WTC11 (cell line): ENCODE measurements at places on chromosomes 3 and 15. TPM values are rescaled to one million over a fixed set of nuclear protein-coding genes. Genes with fewer than 3 reads are reported as not detected.

- no peak for DNase-seq
These were observed 82.2 kb downstream of the STRIT1 start for GRCh38 chr3:155211266-155211665.

DNA sequence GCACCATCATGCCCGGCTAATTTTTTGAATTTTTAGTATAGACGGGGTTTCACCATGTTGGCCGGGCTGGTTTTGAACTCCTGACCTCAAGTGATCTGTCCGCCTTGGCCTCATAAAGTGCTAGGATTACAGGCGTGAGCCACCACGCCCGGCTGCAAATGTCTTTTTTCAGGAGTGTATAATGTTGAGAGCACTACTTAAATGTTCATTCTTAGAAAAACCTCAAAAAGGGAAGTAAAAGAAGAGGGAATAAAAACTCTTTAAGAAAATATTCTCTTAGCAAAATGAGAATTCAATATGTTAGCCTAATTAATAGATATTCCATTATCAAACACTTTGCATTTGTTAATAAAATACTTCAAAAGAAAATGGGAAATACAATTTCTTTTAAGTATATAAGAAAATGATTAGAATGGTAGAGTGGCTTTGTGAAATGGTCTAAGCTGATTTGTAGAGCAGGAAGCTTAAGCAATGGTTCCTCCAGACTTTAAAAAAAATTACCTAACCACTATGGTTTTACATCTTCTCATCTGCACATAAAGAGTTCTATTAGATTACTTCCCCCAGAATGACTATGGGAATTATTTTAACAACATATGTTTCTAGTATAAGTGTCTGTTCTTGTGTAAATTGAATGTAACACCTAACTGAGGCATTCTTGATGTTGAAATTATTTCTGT lies 226.7 kb upstream of the ALCAM start:
- no peak for DNase-seq

DNA sequence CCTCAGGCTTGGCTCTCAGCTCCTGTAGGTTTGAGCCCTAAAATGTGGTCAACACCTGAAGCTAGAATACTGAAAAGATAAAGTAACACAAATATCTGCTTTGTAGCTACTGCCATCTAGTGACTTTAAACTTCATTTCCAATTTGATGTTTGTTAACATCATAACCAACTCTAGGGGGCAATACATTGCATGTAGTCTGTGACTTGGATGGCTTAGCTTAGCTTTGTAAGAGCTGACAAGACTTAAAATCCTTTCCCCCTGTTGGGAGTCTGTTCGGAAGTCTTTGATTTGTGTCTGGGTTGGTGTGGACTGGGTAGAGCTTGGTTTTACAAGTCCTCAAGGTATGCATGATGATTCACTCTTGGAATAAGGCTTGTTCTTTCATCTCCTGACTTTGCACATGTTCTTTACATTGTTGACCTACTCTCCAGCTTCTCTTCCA lies 51.7 kb downstream of the SCN11A start:
- no peak for DNase-seq

GRCh38 chr15:45126535-45127158 lies 3.0 kb downstream of the DUOXA1 start:
- no peak for DNase-seq

GRCh38 chr3:60573494-60573893 lies 677.8 kb downstream of the FHIT start:
- DNase-seq: no peak

- DNase-seq: no peak
These were observed 260.4 kb upstream of the SLCO3A1 start for GRCh38 chr15:91593067-91593466.

- no peak for DNase-seq
These were observed 52.0 kb downstream of the OXNAD1 start for GRCh38 chr3:16316847-16317560.

GRCh38 chr15:40098489-40099261 lies 10.0 kb downstream of the BMF start:
- no peak for DNase-seq

DNA sequence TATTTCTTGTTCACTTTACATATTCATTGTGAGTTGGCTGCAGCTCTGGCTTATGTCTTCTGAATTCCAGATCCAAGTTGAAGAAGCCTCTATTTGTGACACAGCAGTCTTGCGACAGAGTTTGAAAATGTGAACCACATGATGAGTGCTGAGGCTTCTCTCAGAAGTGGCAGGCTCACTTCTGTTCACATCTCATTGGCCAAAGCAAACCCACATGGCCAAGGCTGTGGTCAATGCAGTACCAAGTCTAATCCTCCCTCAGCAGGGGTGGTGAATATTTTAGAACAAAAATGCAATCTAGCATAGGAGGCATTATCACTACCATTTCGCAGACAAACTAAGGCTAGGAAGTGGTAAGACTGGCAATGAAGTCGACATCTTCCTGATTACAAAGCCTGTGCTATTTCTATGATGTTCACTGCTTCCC lies 45.2 kb downstream of the CDCP1 start:
- no peak for DNase-seq

- DNase-seq: no peak
These were observed 130.8 kb downstream of the HCN4 start for GRCh38 chr15:73237910-73238309.

DNA sequence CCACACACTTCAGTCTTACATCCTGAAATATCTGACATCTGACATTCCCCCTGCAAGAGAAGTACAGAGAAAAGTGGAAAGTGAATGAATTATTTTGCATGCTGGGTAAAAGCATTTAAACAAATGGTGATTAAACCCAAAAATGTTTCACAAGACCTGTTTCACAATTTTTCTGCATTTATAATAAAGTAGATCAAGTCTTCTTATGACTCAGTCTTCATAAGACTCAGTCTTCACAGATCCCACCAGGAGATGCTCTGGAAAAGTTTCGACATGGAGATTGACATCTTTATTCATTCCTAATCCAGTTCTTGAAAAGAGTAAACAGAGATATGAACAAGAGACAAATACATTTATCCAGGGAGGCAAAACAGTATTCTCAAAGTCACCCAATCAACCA lies 13.2 kb upstream of the EDC3 start:
- no peak for DNase-seq

GRCh38 chr3:156145866-156146265 lies 25.5 kb downstream of the KCNAB1 start:
- DNase-seq: no peak

LRRC2 gene
- total RNA-seq: 4.0 to 4.9 TPM (median 4.9 TPM) in 3 replicates

WNT5A gene
- total RNA-seq: 4.9 to 10.6 TPM (median 5.4 TPM) in 3 replicates

TRPM1 gene
- total RNA-seq: 0.32 to 1.2 TPM (median 0.77 TPM) in 3 replicates

CLASP2 gene
- total RNA-seq: 56.7 to 65.8 TPM (median 57.4 TPM) in 3 replicates

TMCO5A gene
- not detected in 3 replicates for total RNA-seq

PHLDB2 gene
- 23.5 to 40.3 TPM (median 24.9 TPM) in 3 replicates for total RNA-seq

APPL1 gene
- total RNA-seq: 31.2 to 35.8 TPM (median 32.0 TPM) in 3 replicates
